ENCODE measurements at places on chromosomes 12 and 14.

DNA sequence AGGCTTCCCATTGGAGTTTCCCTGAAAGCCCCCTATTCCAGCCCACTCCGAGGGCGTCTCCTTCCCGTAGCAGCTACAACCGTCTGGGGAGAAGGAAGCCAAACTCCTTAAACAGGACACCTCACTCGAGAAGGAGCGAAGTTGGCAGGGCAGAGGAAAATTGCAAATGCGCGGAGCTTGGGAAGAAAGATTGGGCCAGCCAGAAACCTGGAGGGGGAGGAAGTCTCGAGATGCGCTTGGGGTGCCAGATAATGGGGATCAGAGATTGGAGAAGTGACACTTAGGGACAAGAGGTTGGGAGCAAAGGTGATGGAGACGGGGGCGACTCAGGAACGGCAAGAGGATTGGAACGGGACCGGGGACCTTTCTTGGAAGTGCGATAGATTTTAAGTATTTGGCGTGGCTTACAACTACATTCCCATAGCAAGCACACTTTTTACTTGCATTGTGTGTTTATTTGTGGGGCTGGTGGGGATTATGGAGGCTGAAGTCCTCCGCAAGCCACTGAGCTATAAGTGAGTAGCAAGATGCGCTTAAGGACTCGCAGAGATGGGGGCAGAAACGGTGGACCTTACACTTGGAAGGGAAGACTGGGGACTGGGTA is 926 bp downstream of the HRK start:
- DNase-seq = no peak

GRCh38 chr14:58915646-58916045 is 272.8 kb upstream of the DAAM1 start:
- no peak for DNase-seq

GRCh38 chr14:63032641-63033040 is 12.6 kb downstream of the KCNH5 start:
- no peak for DNase-seq

GRCh38 chr12:27271206-27271605 is 27.1 kb downstream of the STK38L start:
- DNase-seq = no peak

DNA sequence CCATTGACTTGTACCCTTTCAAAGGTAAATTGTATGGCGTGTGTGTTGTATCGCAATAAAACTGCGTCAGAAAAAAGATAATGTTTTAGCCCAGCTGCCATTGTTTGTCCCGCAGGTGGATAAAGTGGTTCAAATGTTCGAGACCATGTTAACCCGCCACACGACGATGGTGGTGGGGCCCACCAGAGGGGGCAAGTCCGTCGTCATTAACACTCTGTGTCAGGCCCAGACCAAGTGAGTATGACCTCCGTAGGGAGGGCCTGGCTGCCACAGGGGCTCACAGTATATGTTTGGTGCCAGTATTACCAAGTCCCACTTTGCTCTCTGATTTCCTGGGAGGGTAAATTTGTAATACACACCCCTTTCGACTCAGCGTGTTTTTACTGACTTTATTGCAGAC is 96.9 kb downstream of the DNAH10 start:
- DNase-seq = no peak

GRCh38 chr14:28323366-28323765 is 443.2 kb upstream of the FOXG1 start:
- DNase-seq = no peak

- DNase-seq = peak; percentile 83
Measured at GRCh38 chr12:1605129-1606020, 11.0 kb upstream of the FBXL14 start.

GRCh38 chr12:80001562-80001961 is 66.7 kb upstream of the PPP1R12A start:
- DNase-seq = no peak

- DNase-seq = no peak
Measured at GRCh38 chr14:100436745-100437406, 113.7 kb downstream of the SLC25A47 start.

- DNase-seq = no peak
Measured at GRCh38 chr14:74571441-74571841, 40.6 kb downstream of the LTBP2 start.

- DNase-seq = no peak
Measured at GRCh38 chr14:24238123-24238522, 4.3 kb downstream of the TINF2 start.

DNA sequence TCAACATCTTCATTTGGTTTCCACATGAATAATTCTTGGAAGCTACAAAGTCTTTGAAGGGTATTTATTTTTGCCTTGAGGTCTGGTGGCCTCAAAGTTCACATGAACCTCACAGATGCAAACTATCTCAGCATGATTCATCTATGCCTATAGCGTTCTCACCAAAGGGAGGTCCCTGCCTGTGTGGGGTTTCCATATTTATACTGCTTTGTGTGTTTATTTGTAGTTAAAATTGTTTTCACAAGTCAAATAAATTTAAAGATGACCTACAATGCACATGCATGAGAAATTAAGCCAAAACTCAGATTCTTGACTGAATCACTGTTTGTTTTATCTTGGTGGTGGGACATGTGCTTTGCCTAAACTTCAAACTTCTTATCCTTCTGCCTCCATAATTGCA is 176.7 kb downstream of the PPM1H start:
- no peak for DNase-seq

GRCh38 chr14:95545515-95546168 is 10.8 kb downstream of the GLRX5 start:
- DNase-seq = no peak

DNA sequence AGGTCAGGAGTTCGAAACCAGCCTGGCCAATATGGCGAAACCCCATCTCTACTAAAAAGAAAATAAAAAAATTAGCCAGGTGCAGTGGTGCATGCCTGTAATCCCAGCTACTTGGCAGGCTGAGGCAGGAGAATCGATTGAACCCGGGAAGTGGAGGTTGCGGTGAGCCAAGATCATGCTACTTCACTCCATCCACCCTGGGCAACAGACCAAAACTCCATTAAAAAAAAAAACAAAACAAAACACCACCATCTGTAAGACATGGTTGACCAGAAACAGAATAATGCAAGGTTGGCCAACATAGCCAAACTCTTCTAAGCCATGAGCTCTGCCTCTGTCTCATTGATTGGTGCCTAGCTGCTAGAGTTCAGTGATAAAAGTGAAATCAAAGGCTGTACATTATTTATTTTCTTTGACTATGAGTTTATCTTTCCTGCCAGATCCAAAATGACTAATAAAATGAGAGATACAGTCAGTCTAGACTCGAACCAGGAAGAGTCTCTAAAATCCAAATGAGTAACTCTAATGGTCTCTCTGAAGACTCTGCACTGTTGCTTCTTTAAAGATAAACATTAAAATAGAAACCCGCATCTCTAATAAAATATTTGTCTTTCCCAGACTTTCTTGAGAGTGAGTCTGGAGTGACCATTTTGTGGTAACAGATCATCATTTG is 404.7 kb downstream of the DAD1 start:
- no peak for DNase-seq

GRCh38 chr14:68634332-68634731 is 158.5 kb downstream of the ZFP36L1 start:
- DNase-seq = no peak

DNA sequence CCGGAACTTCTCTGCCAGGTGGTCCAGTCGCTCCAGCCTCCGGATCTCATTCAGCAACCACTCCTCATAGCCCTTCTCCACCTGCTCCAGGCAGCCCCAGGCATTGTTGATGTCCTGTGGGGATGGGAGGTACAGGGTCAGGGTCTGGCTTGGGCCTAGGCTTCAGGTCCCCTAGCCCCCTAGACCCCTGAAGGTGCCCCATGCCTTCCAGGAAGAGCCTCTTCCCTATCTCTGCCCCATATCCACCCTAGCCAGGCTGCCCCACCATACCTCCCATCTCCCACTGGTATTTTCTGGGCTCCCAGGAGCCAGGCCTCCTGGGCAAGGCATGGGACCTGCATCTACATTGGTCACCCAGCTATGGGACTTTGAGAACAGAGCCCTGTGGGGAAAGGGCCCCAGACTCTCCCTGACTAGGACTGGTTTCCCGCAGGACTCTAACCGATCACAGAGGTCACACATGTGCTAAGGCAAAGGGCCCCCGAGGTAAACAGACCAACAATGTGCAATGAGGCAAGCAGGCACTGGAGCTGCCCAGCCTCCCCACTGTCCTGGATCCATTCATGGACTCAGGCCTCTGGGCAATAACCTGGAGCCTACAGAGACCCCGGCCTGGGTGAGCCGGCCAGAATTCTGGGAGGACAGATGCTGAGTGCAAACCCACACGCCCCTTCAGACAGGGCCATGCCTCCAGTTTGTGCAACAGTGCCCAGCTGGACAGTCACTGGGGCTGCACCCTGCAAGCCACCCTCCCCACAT is 88.8 kb downstream of the ACTN1 start:
- DNase-seq = no peak

DNA sequence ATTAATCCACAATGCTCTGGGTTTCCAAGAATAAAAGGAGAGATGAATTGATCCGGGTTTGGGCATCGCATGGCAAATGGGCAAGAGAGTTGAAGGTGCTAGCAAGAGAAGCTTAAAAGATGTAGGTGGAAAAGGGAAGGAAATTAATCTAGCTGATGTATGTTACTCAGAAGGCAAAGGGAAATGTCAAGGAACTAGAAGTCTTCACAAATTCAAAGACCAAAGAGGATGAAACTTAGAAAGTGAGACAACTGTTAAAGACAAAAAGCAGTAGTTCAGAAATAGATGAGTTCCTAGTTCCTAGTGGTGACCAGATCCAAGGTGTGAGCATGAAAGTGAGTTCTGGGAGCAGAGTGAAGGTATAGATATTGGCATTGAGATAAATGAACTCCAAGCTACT is 228.3 kb downstream of the SEC23A start:
- no peak for DNase-seq

DNA sequence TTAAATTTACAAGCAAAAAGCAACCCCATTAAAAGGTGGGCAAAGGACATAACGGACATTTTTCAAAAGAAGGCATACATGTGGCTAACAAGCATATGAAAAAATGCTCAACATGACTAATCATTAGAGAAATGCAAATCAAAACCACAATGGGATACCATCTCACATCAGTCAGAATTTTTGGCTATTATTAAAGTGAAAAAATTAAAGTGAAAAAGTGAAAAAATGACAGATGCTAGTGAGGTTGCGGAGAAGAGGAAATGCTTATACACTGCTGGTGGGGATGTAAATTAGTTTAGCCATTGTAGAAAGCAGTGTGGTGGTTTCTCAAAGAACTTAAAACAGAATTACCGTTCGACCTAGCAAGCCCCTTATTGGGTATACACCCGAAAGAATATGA is 7.9 kb downstream of the OTOGL start:
- DNase-seq = no peak

DNA sequence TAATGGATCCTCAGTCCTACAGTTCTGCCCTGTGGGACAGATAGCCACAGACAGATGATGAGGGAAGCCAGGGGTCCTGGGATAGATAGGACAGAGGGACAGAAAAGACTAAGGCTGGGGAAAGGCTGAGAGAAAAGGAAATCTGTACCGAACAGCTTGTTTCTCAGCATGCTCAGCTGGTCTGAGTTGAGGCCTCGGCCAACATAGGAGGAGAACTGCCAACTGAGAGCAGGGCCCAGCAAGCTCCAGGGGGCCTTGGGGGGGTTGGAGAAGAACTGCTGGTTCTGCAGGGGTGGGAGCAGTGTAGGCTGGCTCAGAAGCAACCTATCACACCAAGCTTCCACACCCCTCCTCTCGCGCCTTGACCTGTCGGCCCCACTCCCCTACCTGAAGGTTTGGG is 10.1 kb downstream of the IL23A start:
- DNase-seq = no peak

- DNase-seq = no peak
Measured at GRCh38 chr14:80992580-80992979, 37.2 kb downstream of the TSHR start.

DNA sequence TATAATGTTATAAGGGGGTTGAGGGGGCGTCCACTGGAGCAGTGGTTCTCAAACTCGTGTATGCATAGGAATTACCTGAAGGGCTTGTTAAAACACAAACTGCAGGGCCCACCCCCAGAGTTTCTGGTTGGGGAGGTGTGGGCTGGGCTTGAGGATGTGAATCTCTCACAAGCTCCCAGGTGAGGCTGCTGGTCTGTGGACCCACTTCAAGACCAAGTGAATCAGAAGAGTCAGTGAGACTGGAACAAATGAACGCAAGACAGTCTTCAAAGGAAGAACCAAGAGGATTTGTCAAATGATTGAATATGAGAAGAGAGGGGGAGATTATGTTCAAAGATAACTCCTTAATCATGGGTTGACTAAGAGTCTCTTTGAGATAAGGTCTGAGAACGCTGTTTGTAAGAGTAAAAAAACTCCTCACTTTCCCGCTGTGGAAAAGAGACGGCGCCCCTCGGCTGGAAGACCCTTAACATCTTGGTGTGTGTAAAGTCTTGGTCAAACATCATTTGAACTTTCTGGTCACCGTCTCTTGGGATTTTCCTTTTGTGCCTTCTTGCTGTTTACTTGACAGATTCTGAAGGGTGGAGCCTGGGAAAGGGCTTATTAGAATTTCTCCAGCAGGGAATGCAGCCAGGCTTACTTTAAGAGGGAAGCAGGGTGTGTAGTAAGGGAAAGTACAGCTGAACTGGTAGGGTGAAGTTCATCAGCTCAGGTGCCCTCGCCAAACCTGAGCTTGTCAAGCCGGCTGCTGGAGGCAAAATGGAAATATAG is 5.3 kb upstream of the FOXN3 start:
- no peak for DNase-seq

DNA sequence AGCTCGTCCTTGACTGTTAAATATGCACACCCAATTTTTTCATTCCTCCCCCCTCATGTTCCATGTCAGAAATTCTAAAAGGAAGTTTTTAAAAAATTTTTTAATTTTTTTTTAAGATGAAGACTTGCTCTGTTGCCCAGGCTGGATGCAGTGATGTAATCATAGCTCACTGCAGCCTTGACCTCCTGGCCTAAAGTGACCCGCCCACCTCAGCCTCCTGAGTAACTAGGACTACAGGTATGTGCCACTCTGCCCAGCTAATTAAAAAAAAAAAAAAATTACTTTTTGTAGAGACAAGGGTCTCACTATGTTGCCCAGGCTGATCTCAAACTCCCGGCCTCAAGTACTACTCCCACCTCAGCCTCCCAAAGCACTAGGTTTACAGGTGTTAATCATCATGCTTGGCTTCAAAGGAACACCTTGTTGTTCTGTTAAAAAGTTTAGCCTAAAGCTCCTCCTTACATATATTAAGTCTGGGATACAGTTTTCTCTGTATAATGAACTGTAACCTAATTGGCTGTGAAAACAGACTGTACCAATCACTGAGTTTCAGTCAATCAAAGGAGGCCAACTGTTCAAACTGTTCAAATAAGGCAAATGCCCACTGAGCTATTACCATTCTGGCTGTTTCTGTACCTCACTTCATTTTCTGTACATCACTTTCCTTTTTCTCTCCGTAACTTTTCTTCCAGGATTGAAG is 17.8 kb downstream of the SDR9C7 start:
- DNase-seq = no peak

- DNase-seq = peak; percentile 40
Measured at GRCh38 chr14:48709277-48709785, 876.8 kb downstream of the RPS29 start.

DNA sequence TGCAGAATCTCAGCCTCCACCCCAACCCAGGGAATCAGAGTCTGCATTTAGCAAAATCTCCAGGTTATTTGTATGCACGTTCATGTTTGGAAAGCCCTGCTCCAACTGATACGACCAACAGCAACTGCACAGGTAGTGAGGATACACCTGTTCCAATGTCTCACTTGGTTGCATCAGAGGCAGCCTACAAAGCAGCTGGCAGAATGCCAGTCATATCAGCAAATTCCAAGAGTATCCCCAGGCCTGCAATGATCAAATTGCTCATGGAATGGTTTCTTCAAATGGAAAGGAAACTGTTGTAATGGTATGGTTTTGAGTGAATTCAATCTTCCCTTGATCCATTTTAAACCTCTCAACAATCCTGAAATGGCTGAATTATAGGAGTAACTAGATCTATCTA is 75.4 kb downstream of the GRIP1 start:
- no peak for DNase-seq

GRCh38 chr12:118357257-118358007 is 15.3 kb downstream of the TAOK3 start:
- DNase-seq = peak; percentile 95

All from Karpas-422 (cell line).